ENCODE measurements at places on chromosomes 7 and 10. TPM values are rescaled to one million over a fixed set of nuclear protein-coding genes. Genes with fewer than 3 reads are reported as not detected.

DNA sequence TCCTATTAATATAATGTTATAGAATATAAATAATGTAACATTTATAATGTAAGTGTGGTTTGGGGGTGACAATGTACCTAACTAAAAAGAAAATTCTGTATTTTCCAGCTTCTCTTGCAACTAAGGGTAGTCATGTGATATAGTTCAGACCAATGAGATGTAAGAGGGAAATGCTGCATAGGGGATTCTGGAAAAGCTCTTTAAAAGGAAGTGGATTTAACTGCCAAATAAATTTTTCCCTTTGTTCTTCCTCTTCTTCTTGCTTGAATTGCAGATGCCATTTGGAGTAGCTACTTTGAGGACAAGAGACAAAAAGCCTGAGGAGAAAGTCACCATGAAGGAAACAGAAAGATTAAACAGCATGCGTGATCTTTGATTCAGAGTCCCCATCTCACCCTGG, 194.3 kb downstream of the PTEN start:
- no peak for DNase-seq

- no peak for DNase-seq
Observed at GRCh38 chr10:121134711-121135110, 283.5 kb downstream of the WDR11 start.

DNA sequence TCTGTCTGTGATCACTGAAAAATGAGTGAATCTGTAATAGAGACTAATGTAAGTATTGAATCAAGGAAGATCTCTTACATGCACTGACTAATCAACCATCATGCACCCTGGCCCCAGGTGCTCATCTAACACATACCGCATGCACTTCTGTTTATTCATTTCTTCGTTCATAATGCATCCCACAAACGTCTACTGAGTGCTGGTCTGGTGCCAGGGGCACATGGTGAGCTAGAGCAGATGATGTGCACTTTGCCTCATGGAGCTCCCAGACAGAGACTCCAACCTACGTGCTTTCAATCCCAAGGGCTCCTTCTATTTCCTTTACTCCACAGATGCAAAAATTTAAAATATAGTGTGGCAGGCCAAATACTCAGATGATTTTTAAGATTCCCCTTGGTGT, 10.7 kb downstream of the C10orf90 start:
- no peak for DNase-seq

DNA sequence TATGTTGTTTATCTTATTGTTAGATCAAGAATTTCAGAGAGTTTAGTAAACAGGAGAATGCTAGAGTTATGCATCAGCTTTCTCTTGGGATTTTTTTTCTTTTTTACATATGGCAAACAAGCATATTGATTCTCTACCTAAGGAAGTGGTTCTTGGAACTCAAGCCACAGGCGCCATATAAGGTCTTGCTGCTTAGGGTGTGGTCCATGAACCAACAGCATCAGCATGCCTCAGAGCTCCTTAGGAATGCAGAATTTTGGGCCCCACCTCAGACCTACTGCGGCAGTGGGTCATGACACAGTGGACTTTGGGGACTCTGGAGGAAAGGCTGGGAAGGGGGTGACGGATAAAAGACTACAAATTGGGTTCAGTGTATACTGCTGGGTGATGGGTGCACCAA, 230.8 kb downstream of the SKAP2 start:
- DNase-seq = no peak

Gene ZP3
- total RNA-seq = 1.7 TPM
